ENCODE measurements at places on chromosomes 5 and 9. TPM values are rescaled to one million over a fixed set of nuclear protein-coding genes. Genes with fewer than 3 reads are reported as not detected.

Gene VDAC1
- polyA plus RNA-seq, result 111 TPM

Gene MYOT
- 0.59 TPM for polyA plus RNA-seq

Gene N4BP3
- 0.07 TPM for polyA plus RNA-seq

Gene PRR7
- polyA plus RNA-seq, result 9.6 TPM

Gene FABP6
- polyA plus RNA-seq, result not detected

Gene KIF4B
- polyA plus RNA-seq, result not detected

Gene LCN1
- not detected for polyA plus RNA-seq

Gene LMBRD2
- 1.8 TPM for polyA plus RNA-seq

Gene DRD1
- not detected for polyA plus RNA-seq

Gene PCA3
- not detected for polyA plus RNA-seq

Gene DTWD2
- polyA plus RNA-seq, result 2.9 TPM

Gene WWC1
- 0.40 TPM for polyA plus RNA-seq

Gene CYFIP2
- 513 TPM for polyA plus RNA-seq

Gene DPYSL3
- not detected for polyA plus RNA-seq

Gene IRGM
- polyA plus RNA-seq, result 2.4 TPM

Gene OBP2B
- not detected for polyA plus RNA-seq

Gene ZNF189
- polyA plus RNA-seq, result 3.1 TPM

Gene BARHL1
- polyA plus RNA-seq, result not detected

Gene HAND1
- polyA plus RNA-seq, result not detected

Gene STPG3
- not detected for polyA plus RNA-seq

Gene UBAP1
- polyA plus RNA-seq, result 44.7 TPM

Gene ANKRD20A1
- not detected for polyA plus RNA-seq

Gene SAPCD2
- polyA plus RNA-seq, result 0.95 TPM

Gene MED10
- polyA plus RNA-seq, result 161 TPM

Gene CCL28
- 8.6 TPM for polyA plus RNA-seq

Gene C9orf78
- polyA plus RNA-seq, result 196 TPM

Gene PLAC8L1
- not detected for polyA plus RNA-seq

Gene S100Z
- 2.5 TPM for polyA plus RNA-seq

Gene GFRA3
- polyA plus RNA-seq, result not detected

Gene TMC1
- not detected for polyA plus RNA-seq

Gene SLC34A1
- 0.26 TPM for polyA plus RNA-seq

Gene SH3TC2
- 0.47 TPM for polyA plus RNA-seq

Gene TAS2R1
- polyA plus RNA-seq, result not detected

Gene IL5
- polyA plus RNA-seq, result not detected

Gene TMEM215
- not detected for polyA plus RNA-seq

Gene ARHGAP26
- 14.5 TPM for polyA plus RNA-seq

Gene OR1L8
- polyA plus RNA-seq, result not detected

Gene THBS4
- not detected for polyA plus RNA-seq

Gene IDNK
- 31.1 TPM for polyA plus RNA-seq

Gene LRRC8A
- 29.3 TPM for polyA plus RNA-seq

Gene CARTPT
- not detected for polyA plus RNA-seq

Gene COL15A1
- 0.54 TPM for polyA plus RNA-seq

Gene PCDHB4
- polyA plus RNA-seq, result not detected

Gene CCDC192
- not detected for polyA plus RNA-seq

Gene MARVELD2
- polyA plus RNA-seq, result not detected

Gene ARL14EPL
- not detected for polyA plus RNA-seq

Gene SPATA6L
- 0.49 TPM for polyA plus RNA-seq

Gene PITX1
- polyA plus RNA-seq, result not detected

Gene PTPDC1
- 0.99 TPM for polyA plus RNA-seq

Gene FAM193B
- 6.2 TPM for polyA plus RNA-seq

Gene HSPB3
- not detected for polyA plus RNA-seq

Gene SUSD3
- not detected for polyA plus RNA-seq

Gene MEF2C
- 9.6 TPM for polyA plus RNA-seq

Gene ALG2
- polyA plus RNA-seq, result 32.4 TPM

Gene AK1
- polyA plus RNA-seq, result not detected

Gene ACTBL2
- not detected for polyA plus RNA-seq

Gene NEUROG1
- not detected for polyA plus RNA-seq

Gene RAPGEF6
- 9.7 TPM for polyA plus RNA-seq

Data from immature natural killer cell (primary cell).